ENCODE measurements at places on chromosomes 4 and X.

- DNase-seq = no peak
These were observed 3.8 kb downstream of the GALNTL6 start for GRCh38 chr4:171817026-171817425.

- no peak for DNase-seq
These were observed 110.2 kb upstream of the MYOZ2 start for GRCh38 chr4:119025420-119025819.

- no peak for DNase-seq
These were observed 37.1 kb downstream of the RWDD4 start for GRCh38 chr4:183621875-183622274.

DNA sequence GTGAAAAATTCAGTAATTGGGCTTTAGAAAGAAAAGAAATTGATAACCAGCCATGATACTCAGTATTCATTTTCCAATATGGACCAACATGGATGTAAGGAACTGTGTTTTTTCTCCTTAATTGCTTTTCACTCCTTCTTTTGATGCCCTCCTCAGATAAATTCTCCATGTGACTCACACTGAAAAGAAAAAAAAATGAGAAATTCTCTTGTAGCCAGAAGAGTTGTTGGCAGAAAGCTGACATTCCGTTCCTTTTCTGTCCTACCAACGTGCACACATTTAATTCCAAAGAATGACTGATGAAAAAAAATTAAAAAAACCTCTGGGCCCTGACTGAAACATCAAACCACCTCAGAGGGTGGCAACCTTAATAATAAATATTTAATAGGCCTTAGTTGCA, 153.1 kb downstream of the AMELX start:
- DNase-seq = no peak

DNA sequence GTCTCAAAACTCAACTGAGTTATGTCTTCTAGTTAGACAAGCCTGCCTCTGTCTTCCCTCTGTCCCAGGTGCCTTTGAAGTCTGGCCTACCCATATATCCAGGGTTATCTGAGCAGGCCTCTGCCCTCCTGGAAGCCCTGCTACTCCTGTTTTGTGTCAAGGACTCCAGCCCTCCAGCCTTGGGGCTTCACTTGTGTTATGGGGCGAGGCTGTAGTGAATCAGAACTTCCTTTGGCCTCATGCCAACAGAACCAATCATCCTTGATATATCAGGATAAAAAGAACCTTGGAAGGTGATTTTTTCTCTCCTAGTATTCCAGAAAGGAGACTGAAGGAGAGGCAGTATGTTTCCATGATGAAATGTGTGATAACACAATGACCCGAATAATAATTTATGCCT, 8.9 kb upstream of the ADGRG4 start:
- no peak for DNase-seq

- DNase-seq = no peak
These were observed 84.8 kb downstream of the AFAP1 start for GRCh38 chr4:7854697-7855370.

Measured in GM12892 (cell line).